ENCODE measurements at places on chromosomes 16 and 17.

GRCh38 chr16:28090646-28091377 lies 27.3 kb upstream of the GSG1L start:
- peak; percentile 90 for DNase-seq

- DNase-seq: no peak
These were observed 3.0 kb downstream of the ST6GALNAC2 start for GRCh38 chr17:76582660-76583059.

- DNase-seq: no peak
These were observed 12.1 kb downstream of the CMIP start for GRCh38 chr16:81456523-81457325.

GRCh38 chr17:29582772-29583171 lies 6.7 kb downstream of the GIT1 start:
- DNase-seq: no peak

DNA sequence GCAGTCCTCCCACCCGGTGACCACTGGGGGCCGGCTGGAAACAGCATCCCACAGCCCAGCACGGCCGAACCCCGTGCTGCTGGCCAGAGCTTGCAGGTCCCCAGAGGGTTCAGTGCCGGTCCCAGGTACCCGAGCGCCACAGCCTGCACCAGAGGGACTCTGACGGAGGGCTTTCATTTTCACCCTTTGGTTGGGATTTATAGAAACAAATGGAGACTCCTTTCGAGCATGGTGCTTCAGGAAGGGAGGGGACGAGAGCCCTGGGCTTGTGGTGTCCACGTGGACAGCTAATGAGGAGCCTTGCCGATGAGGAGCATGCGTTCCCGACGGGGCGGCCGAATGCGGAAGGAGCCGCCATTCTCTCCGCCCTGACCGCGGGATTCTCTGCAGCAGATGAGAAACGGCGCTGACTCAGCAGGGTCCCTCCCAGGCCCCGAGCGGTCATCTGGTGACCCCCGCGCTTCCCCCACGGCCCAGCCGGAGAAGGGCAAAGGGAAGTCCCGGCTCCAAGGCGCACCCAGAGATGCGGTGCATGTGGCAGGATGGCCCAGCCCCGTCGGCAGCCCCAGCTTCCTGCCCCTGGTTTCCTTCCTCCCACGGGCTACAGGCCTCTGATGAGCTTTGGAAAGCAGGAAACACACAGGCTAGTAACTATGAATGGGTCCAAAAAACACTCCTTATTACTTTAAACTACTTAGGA lies 9.8 kb downstream of the SLC38A10 start:
- DNase-seq: peak; percentile 53

DNA sequence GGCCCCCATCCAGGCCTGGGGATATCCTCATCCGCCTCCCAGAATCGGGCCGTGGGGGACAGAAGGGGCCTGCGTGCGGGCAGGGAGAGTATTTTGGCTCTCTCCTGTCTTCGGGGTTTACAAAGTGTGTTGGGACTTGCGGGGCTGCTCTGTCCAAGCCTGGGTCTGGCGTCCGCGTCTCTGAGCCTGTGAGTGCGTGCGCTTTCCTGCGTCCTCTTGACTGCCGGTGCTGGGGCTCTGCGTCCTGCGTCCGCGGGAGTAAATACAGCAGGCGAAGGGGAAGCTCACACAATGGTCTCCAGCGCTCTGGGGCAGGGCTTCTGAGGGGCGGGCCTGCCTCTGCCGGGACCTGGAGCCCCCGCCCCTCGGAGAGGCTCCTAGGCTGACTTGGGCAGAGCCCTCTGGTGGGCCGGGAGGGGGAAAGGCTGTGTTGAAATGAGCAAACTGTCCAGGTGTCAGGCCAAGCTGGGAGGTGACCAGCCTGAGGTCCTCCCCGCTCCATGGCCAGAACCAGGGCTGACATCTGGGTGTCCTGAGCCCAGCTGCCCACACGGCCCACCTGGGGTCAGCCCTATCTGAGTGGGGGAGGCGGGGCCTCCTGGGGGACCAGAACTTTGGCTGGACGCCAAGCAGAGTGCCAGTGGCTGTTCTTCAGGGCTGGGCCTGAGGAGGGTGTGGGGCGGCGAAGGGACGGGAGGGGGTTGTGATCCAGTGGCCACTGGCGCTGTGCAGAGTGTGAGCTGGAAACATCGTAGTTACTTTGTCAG lies 233.6 kb downstream of the SEC14L1 start:
- peak; percentile 96 for DNase-seq

GRCh38 chr16:65061263-65061662 lies 60.6 kb downstream of the CDH11 start:
- no peak for DNase-seq

- no peak for DNase-seq
These were observed 39.0 kb downstream of the TK2 start for GRCh38 chr16:66510711-66511601.

DNA sequence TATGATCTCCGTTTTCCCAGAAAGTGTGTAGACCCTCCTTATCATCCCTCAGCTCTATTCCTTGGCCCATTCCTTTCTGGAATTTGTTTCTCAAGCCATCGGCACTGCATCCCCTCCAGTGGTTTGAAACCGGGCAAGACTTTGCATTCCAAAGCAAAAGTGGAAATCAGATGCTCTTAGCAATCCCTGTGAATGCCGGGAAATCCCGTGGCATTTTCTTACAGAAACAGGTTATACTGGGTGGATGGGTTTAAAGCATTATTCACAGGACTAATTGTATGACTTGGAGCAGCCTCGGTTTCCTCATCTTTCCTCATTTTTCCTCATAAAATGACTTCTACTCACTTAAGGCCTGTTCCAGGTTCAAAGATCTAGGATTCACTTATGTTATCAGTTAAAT lies 52.0 kb downstream of the MAP2K6 start:
- peak; percentile 68 for DNase-seq

DNA sequence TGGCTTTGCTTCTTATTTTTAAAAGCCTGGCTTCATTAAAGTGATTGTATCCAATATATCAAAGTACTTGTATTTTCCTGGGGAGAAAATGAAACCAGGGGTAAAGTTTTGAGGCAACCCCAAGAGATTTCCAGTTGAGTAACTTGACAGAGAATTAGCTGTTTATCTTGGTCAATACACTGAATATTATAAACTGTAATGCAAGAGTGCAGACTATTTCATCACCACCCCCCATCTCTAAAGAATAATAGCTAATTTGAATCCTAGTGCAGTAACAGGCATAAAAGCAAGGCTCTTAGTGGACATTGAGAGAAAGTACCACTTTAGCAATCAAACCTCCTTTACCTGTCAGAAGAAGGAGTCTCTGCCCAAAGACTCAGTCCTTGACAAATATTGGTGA lies 27.0 kb downstream of the IRX6 start:
- DNase-seq: no peak

DNA sequence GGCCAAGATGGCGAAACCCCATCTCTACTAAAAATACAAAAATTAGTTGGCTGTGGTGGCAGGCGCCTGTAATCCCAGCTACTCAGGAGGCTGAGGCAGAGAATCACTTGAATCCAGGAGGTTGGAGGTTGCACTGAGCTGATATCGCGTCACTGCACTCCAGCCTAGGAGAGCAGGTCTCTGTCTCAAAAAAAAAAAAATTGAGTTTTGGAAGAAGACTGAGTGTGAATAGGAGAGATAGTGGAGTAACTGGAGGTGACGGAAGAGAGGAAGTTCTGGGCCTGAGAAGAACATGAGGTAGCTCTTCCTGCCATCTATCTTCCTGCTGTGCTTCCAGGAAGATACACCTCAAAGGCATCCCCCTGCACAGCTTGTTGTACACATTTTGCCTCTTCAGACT lies 11.4 kb downstream of the HOXB1 start:
- no peak for DNase-seq

GRCh38 chr17:48053758-48054237 lies 5.6 kb downstream of the NFE2L1 start:
- no peak for DNase-seq

Measured in ELF-1 (cell line).